ENCODE measurements at places on chromosomes 2 and 18.

DNA sequence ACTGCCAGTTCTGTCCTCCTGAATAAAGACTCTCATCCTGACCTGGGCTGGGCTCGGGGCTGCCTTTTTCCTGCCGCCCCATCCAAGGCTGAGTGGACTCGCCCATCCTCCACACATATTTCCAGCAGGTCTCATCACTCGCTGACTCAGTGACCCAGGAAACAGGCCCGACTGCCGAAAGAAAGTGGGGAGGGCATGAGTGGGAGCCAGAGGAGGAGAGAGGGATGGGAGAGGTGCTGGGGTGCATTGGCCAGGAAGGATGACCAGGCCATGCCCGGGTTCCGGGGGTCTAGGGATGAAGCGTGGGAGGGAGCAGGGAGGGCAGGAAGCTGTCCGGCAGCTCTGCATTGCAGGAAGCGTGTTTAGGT, 66.7 kb downstream of the TWIST2 start:
- no peak for DNase-seq

DNA sequence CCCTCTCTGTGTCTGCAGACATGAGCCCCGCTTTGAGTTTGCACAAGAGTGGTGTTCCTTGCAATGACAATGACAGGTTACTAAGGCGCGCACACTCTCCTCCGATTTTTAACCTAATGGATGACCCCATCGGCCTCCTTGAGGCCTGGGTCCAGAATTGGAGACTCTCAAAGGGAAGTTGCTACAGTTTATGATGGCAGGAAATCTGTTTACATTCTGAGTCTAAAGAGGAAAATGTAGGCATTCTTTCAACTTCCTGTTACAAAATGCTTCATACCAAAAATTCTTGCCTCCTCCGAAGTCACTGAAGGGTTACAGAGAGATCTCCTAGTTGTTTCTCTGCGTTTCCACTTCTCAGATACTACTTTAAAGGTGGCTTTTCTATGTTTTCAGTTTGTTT, 225.3 kb upstream of the AGAP1 start:
- no peak for DNase-seq

- DNase-seq, result no peak
Measured at GRCh38 chr2:218074031-218074430, 5.0 kb downstream of the RUFY4 start.

DNA sequence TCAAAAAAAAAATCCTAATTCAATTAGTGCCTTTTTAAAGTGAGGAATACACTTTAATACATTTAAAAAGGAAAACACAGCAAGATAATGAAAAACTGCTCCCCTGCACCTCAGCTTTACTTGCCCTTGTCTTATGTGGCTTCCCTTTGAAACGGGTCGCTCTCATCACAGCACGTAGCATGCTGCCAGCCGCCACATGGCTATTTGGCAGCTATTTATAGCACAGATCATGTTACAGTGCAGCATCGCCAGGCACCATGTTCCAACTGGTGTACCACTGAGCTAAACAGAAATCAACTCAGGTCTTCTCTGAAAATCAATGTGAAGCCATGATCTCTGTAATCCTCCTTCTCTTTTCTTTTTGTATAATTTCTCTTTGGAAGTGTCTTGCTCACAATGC, 65.1 kb downstream of the TMEM182 start:
- DNase-seq, result no peak

- DNase-seq, result peak; percentile 32
Measured at GRCh38 chr2:53786352-53786704, 425 bp downstream of the ASB3 start.

- no peak for DNase-seq
Measured at GRCh38 chr2:217521820-217522219, 481.0 kb downstream of the TNS1 start.

- no peak for DNase-seq
Measured at GRCh38 chr2:80527119-80527518, 222.6 kb upstream of the LRRTM1 start.

- DNase-seq, result no peak
Measured at GRCh38 chr2:140018541-140018940, 1238.4 kb upstream of the NXPH2 start.

- DNase-seq, result no peak
Measured at GRCh38 chr2:74010087-74010541, 25.4 kb downstream of the TET3 start.

- DNase-seq, result no peak
Measured at GRCh38 chr2:152813351-152813750, 94.9 kb downstream of the ARL6IP6 start.

- no peak for DNase-seq
Measured at GRCh38 chr2:200042944-200043343, 87.6 kb downstream of the MAIP1 start.

- DNase-seq, result no peak
Measured at GRCh38 chr2:102304268-102304667, 7.1 kb upstream of the IL1RL1 start.

DNA sequence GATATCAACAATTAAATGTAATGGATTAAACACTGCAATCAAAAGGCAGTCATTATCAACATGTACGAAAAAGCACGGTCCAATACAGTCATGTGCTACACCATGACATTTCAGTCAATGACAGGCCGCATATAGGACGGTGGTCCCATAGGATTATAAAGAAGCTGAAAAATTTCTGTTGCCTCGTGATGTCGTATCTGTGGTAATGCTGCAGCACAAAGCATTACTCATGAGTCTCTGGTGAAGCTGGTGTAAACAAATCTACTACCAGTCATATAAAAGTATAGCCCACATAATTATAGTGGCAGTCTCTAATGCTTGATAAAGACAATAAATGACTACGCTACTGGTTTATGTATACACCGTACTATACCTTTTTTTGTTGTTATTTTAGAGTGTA, 58.4 kb downstream of the RABL2A start:
- no peak for DNase-seq

- DNase-seq, result no peak
Measured at GRCh38 chr2:170307555-170308351, 129.8 kb downstream of the MYO3B start.

GRCh38 chr2:675051-675450, 2.2 kb downstream of the TMEM18 start:
- no peak for DNase-seq

DNA sequence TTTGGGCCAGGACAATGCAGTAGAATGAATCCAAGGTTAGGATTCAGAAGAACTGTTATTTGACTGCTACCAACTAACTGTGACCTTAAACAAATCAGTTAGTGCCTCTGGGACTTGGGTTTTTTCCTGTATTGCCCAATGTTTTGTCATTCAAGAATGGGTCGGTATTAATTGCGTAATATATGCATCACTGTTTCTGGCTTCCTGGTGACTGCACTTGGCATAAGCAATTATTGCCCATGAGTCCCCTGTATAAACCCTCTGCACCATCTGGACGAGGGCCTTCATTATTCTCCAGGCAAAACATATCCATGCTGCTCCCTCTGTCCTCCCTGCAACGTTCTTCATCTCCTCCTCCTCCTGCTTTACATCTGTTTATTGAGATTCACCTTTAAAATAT, 255.8 kb upstream of the LRRTM1 start:
- no peak for DNase-seq

DNA sequence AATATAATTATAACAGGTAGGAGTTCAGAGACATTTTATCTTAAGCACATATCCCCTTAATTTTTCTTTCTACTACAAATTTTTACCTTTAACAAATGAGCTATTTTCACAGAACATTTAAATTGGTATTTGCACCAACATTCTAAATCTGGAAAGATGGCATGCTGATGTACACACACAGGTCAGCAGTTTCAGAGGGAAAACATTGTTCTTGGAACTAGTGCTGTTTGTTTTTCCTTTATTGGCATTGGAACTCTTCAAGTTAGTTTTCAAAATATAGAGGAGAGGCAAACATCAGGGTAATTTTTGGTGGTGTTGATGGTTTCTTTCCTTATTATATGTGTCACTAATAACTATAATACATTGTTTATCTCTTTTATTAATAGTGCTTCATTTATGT, 155.3 kb downstream of the PHLPP1 start:
- no peak for DNase-seq

- peak; percentile 32 for DNase-seq
Measured at GRCh38 chr2:30421604-30422443, 25.2 kb upstream of the LCLAT1 start.

GRCh38 chr2:76314271-76315020, 603.7 kb upstream of the GCFC2 start:
- DNase-seq, result no peak

DNA sequence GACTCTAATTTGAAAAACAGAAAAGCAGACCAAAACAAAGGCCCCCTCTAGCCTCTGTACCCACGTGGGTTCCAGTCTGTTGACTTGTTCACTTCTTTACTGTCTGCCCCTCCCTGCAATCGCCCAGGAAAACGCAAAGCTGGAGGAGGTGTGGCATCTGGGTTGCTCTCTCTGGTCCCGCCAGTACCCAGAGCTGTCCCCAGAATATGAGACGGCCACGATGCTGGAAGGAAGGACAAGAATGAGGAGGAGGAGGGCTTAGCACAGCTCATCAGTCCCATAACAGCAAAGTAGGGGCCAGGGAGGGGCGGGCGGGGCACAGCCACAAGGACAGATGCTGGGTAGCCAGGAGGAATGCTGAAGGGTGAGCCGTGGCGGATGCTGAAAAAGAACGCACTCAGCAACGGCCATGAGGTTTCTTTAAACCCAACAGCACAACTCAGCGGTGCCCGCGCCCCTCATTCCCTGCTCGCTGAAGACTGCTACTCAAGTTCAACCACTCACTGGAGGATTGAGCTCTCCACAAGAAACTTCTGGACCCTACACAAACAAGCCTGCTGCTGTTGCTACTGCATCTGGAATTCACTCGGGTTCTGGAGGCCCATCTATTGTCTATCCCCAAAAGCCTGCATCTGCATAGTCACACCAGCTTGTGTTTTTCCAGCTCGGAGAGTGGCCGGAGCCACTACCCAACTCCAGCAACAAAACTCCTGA, 187.7 kb downstream of the HDAC4 start:
- DNase-seq, result no peak

- no peak for DNase-seq
Measured at GRCh38 chr18:77118256-77119090, 14.1 kb downstream of the MBP start.

DNA sequence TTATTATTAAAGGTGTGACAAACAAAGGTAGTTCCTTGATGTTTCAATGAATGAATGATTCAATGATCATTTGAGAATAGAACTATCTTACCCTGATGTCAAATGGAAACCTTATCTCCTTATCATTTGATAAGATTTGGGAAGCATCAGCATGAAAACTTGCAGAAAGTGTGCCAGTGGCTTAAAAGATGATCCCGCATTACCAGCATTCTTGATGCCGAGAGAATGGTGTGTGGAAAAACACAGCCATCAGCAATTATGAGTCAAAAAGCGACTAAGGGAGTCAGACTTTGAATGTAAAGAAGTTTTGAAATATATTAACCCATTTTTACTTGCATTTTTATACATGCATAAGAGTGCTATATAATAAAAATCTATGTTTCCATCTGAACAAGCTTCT, 93.7 kb downstream of the MAIP1 start:
- no peak for DNase-seq

- DNase-seq, result no peak
Measured at GRCh38 chr18:48486754-48487153, 52.1 kb upstream of the CTIF start.

DNA sequence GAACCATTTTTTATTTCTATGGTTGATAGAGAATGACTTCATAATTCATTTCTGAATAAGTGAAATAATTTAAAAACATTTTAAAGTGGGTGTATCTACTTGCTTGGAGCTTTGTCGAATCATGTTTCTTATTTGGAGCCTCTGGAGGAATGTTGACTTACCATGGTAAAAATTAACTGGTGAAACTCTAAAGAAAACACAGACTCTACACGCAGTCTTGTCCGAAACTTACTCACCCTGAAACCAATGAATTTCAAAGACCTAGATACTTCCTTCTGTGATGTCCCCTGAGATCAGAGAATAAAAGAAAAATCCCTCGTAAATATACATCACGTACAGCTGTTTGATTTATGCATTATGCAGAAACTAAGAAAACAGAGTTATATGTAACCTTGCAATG, 665.2 kb upstream of the NRXN1 start:
- no peak for DNase-seq

DNA sequence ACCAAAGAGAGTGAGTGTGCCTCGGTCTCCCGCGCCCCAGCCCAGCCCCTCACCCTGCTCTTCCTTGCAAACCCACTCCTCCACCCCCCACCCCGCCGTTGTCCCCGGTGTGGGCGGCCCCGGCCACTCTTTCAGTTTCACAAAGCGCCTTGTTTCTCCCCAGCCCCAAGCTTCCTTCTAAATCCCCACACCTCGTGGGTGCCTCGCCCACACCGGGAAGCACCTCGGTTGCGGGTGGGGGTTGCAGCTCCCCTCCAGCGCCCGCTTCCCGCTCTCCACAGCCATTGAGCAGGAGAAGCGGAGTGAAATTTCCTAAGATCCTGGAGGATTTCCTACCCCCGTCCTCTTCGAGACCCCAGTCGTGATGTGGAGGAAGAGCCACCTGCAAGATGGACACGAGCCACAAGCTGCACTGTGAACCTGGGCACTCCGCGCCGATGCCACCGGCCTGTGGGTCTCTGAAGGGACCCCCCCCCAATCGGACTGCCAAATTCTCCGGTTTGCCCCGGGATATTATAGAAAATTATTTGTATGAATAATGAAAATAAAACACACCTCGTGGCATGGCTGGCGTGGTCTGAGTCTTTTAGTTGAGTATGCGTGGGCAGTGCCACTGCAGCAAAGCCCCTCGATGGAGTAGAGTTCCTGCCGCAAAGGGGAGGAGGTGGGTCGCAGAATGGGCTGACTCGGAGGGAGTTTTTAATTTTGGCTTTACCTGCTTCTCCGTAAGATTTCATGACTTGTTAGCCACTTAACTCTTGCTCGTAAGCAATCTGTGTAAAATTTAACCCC, 848 bp downstream of the TMSB10 start:
- peak; percentile 46 for DNase-seq

DNA sequence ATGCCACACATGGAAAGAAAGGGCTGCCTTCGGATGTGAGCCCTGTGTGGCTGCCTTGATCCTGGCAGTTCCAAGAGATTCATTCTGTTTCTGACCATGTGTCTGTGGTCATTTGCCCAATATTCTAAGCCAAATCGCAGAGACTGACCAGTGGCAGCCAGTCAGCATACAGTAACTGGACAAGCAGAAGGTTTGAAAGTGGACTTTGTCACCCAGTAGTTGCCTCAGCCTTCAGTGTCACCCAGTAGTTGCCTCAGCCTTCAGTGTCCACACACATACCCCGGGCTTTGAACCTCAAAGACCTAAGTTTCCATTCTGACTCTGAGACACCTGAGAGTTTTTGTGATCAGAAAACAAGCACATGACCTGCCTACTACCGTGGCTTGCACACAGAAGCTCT, 5.0 kb downstream of the RFX8 start:
- no peak for DNase-seq

Data from central memory CD4-positive, alpha-beta T cell (primary cell).